ENCODE measurements at places on chromosomes 5 and 9.

DNA sequence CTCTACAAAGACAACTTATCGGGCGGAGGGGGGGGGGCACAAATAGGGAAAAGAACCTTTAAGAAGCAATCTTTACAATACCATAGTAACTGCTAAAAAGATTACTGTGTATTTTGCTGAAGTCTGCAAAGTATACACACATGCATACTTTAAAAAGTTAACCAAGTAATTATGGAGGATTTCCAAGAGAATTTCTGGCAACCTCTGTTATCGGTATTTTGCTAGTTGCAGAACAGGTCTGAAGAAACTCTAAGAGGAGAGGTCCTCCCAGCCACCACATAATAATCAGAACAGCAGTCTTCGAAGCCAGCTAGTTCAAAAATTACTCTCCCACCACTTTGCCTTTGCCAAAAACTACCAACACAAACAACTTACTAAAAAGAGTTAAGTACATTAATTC lies 56.1 kb downstream of the UBAP2 start:
- no peak for DNase-seq

DNA sequence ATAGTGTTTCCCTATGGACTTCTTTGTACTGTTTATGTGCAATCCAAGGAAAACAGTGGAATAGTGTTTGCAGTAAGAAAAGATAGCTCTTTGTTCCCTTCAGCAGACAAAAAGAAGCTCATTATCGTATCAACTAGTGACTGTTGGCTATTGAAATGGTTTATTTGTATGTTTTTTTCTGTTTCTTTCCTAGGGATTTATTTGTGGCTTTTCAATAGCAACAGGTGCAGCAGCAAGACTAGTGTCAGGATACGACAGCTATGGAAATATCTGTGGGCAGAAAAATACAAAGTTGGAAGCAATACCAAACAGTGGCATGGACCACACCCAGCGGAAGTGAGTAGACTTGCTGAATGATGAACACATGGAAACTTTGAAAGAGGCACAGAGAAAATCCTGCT lies 65.1 kb downstream of the SLC44A1 start:
- DNase-seq: no peak

DNA sequence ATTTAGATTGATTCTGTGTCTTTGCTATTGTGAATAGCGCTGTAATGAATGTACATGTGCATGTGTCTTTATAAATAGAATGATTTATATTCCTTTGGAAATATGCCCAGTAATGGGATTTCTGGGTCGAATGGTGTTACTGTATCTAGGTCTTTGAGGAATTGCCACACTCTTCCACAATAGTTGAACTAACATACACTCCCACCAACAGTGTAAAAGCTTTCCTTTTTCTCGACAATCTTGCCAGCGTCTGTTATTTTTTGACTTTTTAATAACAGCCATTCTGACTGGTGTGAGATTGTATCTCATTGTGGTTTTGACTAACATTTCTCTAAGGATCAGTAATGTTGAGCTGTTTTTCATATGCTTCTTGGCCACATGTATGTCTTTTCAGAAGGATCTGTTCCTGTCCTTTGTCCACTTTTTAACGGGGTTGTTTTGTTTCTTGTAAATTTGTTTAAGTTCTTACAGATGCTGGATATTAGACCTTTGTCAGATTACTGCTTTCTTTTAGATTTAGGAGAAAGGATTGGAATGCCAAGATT lies 125.0 kb upstream of the NR5A1 start:
- no peak for DNase-seq

GRCh38 chr5:155024015-155024414 lies 10.5 kb downstream of the KIF4B start:
- no peak for DNase-seq

DNA sequence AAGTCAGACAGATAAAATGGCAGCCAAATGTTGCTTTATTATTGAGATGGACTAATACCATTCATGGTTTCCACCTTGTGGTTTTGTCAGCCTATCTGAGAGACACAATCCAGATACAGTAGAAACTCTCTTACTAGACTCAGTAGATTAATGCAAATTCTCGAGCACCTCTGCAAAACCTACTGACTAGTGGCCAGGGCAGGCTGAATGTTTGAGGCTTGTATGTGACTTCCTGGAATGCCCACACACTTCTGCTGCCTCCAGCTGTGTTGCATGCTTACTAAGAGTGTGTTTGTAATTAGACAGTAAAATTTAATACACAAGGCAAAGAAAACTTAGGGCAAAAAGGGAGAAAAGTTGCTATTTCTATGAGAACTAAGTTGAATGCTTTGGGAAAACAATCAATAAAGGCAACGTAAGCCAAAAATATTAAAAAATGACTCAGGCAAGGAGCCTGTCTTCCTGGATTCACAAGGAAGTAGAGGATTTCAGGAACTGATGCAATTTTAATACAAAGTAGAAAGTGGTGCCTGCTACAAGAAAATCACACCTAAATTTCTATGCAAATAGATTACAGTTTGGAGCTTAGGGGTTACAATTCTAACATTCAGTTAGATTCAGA lies 30.2 kb upstream of the CCNG1 start:
- DNase-seq: no peak

GRCh38 chr5:59548807-59549357 lies 344.6 kb downstream of the PDE4D start:
- no peak for DNase-seq

- DNase-seq: no peak
Measured at GRCh38 chr5:175465282-175465681, 13.1 kb upstream of the SFXN1 start.

DNA sequence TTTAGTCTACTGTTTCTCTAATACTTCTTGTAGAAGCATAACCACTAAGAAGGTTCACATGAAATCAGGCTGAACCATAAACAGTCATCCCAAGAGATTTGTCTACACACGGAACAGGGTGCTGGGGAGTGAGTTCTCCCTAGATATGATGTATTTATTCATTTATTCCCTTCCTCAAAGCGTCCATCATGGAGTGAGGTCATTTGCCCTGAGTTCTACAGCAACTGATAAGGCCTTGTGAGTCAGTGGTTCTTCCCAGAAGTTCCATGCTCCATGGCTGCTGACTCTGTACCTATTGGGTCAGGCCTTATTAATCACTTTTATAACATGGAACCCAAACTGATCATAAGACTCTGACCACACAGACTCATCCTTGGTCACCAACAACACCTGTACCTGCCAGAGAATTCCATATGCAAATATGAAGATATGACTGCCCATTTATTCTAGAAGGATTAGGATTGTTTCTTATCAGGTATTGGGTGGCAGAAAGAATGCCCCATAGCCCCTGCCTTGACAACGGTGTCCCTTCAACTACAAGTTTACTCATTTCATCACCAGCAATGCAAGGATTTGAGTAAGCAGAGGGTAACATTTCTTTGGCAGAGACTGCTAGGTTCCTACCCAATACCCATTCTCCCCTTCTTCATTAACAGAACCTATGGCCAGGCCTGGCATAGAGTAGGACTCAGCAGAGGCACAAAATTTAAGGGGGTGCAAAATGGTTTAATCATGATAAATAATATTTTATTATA lies 118.1 kb downstream of the LHFPL2 start:
- no peak for DNase-seq

GRCh38 chr5:149445739-149446369 lies 66.8 kb upstream of the IL17B start:
- no peak for DNase-seq
